Substantia nigra (tissue), 51 donors: ENCODE measurements at places on chromosomes 3 and 15.

DNA sequence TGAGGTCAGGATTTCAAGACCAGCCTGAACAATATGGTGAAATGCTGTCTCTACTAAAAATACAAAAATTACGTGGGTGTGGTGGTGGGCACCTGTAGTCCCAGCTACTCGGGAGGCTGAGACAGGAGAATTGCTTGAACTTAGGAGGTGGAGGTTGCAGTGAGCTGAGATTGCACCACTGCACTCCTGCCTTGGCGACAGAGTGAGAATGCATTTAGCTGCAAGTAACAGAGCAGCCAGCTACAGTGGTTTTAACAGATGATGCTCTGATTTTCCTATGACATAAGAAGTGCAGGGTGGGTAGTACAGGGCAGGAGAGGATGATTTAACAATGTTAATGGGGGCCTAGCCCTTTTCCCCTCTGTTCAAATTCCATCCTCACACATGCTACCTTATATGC is 267.9 kb downstream of the RPLP1 start:
- no peak for DNase-seq

- no peak for DNase-seq
Observed at GRCh38 chr3:55341502-55342031, 145.5 kb downstream of the WNT5A start.

DNA sequence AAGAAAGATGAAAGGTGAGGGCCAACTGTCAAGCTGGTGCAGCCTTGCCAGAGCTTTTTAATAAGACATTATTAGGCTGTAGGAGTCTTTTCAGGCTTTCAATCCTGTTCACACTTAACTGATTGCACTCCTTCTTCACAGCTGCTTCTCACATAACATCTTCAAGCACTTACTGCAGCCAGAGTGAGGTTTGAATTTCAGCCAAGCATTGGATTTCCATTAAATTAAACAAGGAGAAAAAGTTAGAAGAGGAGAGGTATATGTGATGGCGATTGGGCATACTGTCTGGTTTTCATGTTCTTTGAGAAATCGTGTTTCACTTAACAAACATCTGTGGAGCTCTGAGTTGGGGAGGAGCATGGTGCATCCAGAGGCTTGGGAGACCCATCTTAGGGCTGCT is 392.8 kb upstream of the LRRC3B start:
- DNase-seq = no peak

DNA sequence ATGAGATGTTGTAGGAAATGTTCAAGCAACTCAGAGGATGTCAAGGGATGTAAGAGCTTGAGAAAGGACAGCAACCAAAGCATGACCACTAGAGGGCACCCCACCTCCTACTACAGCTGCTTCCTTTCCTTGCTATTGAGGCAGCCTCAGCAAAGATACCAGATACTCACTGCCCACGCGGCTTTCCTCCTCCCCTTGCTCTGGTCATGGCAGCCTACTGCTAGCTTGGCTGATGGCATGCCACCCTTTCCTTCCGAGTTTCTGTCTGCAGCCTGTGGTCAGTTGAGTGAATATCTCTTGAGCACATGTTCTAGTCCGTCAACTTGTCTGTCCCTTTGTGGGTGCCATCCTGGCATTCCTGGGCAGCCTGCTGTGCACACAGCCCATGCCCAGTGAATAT is 4.4 kb upstream of the CXCR6 start:
- DNase-seq = peak; percentile 73

- no peak for DNase-seq
Observed at GRCh38 chr3:179513862-179514261, 48.9 kb upstream of the ACTL6A start.

GRCh38 chr3:77685713-77686112 is 645.8 kb downstream of the ROBO2 start:
- DNase-seq = no peak

GRCh38 chr3:99325402-99325801 is 313.0 kb upstream of the COL8A1 start:
- DNase-seq = no peak

GRCh38 chr3:194928831-194929577 is 243.3 kb downstream of the FAM43A start:
- DNase-seq = no peak

- no peak for DNase-seq
Observed at GRCh38 chr15:78571382-78571781, 6.1 kb downstream of the CHRNA5 start.

DNA sequence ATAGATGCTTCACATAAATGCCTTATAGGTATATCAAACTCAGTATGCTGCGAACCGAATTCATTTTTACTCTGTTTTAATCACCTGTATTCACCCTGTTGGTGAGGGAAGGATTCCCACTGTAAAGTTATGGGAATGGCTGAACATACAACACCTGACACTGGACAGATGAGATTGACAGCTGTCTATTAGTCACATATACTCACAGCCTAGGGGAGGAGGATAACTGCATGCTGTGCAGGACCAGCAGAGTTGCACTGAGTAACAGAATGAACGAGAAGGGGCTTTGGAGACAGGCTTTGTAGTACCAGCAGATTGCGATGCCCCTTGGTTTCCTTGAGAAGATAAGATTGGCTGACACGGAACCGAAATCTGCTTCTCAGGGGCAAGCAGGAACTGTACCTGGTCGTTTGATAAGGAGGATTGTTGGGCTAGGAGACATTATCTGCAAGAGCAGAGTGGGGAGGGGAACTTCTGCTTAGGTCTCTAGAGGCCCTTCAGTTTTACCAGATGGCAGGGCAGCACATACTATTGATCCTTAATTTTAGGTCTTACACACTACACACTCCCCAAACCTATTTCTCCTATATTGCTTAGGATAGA is 43.5 kb upstream of the SLC22A13 start:
- DNase-seq = no peak

DNA sequence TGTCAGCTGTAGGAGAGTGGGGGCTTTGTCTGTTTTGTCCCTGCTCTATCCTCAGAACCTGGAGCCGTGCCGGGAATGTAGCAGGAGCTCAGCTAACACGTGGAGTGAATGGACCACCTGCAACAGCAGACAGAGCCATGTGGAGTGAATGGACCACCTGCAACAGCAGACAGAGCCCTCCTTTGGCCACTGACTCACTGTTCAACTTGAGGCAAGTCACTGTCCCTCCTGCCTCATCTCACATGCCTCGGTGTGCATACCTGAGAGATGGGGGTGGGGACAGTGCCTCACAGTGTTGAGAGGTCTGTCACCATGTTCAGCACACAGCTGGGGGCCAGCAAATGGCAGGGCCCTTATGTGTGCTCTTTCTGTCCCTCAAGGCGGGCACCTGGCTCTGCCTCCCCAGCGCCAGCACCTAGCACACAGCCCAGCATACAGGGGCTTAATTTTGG is 27.9 kb downstream of the FEM1B start:
- DNase-seq = no peak

DNA sequence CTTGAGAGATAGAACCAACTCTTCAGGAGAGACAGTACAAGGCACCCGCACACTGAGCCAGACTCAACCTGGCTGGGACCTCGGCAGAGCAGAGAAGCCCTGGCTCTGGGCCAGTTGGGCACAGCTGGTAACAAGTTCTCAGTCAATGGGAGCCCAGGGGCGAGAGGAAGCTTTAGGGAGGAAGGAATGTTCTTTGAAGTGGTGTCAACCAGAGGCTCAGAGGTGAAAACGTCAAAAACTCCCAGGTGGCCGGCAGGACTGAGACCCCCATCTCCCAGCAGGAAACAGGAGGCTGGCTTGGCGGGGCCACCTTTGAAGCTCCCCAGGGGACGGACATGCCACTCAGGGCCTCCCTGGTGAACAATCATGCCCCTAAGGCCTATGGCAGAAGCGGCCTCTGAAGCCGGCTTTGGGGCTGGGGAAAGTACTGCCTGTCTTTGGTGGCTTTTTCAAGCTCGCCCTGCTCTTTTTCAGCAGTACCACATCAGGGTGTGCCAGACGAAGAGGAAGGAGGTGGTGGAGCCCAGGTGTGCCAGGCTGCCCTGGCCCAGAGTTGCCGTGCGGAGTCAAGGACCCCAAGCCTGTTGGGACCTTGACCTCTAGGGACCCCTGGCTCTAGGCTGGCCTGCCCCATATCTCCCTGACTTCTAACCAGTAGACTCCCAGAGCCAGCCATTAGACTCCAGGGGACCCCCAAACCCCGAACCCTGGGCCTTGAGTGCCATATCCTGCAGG is 16.7 kb upstream of the TBC1D21 start:
- no peak for DNase-seq

GRCh38 chr3:107855710-107856109 is 235.1 kb downstream of the CD47 start:
- no peak for DNase-seq

DNA sequence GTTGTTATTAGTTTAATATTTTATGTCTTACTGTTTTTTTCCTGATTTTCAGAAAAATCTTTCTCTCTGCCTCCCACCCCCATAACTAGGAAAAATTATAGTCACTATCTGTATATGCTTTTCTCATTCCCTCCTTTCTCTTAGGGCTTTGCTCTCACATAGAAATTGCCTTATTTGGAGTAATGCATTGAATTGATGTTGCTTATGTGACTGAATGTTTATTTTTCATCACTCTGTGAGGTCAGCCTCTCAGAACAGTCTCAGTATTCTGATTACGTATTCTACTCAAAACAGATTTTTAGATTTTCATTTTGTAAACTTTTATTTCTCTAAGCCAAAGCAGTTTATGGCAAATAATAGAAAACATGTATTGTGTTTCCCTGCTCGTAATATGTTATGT is 121.0 kb downstream of the SLMAP start:
- DNase-seq = no peak

- no peak for DNase-seq
Observed at GRCh38 chr15:47513471-47513870, 203.8 kb upstream of the SEMA6D start.

DNA sequence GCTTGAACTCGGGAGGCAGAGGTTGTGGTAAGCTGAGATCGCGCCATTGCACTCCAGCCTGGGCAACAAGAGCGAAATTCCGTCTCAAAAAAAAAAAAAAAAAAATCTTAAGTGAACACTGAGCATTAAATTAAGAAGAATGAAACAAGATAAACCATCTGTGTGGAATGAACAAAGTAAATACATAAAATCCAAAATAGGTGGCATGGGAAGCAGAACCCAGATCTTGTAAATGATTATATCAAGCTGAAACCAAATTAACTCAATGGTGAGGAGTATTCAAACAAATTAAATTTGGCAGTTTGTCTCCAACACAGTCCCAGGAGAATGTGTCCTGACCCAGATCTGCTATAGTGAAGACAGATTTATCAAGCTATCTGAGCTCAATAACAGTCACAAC is 32.1 kb downstream of the STAG1 start:
- DNase-seq = no peak

DNA sequence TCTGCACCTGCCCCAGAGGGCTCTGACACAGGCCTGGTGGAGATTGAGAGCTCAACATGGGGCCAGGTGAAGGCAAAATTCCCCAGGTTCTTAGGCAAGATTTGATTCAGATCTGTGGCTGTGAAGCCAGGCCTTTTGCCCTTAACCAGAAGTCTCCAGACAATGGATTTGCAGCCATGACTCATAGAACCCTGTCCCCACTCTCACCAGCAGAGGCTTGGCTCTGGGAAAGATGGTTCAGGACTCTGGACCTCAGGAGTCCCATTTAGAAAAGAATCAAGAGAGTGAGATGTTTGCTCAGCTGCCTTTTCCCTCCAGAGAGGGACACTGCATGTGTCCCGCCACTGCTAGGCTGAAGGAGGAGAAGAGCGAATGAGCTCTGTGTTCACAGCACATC is 361.4 kb upstream of the ICE2 start:
- no peak for DNase-seq

- DNase-seq = no peak
Observed at GRCh38 chr3:53675022-53675697, 171.1 kb downstream of the CHDH start.

DNA sequence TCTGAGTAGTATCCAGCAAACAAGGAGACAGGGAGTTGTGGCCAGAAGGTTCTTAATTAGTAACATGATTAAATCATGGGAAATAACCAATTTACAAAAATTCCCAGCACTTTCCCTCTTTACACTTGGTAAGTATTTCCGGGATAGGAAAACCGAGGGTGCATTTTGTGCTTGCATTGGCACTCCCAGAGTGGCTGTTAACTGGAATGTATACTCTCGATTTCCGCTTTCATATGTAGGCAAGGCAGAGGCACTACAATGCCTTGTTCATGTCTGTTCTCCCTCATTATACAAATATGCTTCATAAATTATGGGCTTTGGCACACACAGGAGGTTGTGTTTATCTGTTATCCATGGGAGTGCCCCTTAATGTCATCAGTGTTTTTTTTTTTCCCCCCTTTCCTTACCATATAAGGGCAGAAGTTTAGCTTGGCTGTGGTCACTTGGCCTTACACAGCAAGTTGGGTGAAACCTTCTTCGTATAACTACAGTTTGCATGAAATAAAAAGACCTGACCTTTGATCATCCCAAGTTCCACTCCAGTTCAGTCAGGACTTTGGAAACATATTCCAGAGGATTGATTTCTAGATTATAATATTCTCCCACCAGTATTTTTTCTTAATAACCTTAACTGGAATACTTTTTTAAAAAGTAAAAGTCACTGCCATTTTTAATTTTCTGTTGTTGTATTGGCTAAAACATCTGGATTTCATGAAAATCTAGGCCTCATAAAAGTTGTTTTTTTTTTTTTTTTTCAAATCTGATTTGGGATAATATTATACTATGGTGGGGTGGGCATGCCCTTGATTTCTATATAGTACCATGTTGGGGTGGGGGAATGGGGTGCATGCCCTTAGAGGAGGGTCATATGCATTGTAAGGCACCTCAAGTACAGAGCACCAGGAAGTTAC is 8.9 kb downstream of the TPM1 start:
- DNase-seq = no peak

DNA sequence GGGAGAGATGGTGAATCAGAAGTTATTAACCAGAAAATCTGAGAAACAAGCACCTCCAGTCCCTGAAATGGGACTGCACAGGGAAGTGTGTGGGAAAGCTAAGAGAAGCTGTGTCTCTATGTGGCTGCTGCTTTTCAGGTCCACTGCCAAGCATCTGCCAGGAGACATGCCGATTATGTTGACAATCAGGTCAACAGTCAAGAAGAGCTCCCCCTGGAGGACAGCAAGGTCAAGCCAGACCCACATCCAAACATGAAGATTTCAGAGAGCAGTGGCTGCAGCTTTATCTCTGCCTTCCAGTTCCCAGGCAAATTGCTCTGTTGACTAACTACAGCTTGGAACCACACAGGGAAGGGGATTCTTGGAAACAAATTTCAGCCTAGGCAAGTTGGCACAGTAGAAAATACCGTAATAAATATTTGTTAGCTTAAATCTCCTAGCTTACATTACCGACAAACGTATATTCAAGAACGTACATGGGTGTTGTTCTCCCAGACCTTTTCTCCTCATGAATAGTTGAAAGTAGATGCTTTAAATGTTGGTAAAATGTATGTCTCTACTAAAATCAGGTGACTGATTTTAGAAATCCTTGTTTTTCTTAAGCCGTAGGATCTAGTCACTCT is 394.5 kb upstream of the RARB start:
- DNase-seq = no peak

GRCh38 chr3:157844800-157845565 is 261.2 kb downstream of the SHOX2 start:
- no peak for DNase-seq

GRCh38 chr15:69279636-69280035 is 19.1 kb upstream of the PAQR5 start:
- DNase-seq = no peak

- DNase-seq = no peak
Observed at GRCh38 chr3:149619136-149619535, 38.7 kb downstream of the WWTR1 start.

GRCh38 chr3:24043168-24043567 is 98.1 kb downstream of the NR1D2 start:
- DNase-seq = no peak

GRCh38 chr3:140378571-140379340 is 299.1 kb upstream of the TRIM42 start:
- no peak for DNase-seq

- no peak for DNase-seq
Observed at GRCh38 chr3:168475704-168476103, 380.0 kb upstream of the GOLIM4 start.

GRCh38 chr3:10284496-10284895 is 8.3 kb downstream of the GHRL start:
- no peak for DNase-seq
